ENCODE measurements at places on chromosomes 12 and 14.

GRCh38 chr14:101598571-101599233 is 37.4 kb downstream of the DIO3 start:
- DNase-seq: no peak

DNA sequence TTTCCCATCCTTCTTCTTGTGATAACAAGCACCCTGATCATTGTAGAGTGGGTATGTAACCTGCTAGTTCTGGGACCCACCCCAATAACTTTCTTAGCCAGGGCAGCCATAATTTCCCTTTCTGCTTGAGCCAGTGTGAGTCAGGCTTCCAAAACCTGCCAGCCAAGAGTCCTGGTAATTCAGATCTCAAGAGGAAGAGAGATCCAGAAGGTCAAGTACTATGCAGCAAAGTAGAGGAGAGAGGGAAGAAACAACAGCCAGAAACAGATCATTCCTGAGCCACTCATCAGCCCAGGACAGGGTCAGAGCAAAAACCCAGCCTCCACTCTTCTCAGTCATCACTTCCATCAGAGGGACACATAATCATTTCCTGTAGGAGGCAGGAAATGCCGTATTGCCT is 182.0 kb downstream of the DICER1 start:
- no peak for DNase-seq

DNA sequence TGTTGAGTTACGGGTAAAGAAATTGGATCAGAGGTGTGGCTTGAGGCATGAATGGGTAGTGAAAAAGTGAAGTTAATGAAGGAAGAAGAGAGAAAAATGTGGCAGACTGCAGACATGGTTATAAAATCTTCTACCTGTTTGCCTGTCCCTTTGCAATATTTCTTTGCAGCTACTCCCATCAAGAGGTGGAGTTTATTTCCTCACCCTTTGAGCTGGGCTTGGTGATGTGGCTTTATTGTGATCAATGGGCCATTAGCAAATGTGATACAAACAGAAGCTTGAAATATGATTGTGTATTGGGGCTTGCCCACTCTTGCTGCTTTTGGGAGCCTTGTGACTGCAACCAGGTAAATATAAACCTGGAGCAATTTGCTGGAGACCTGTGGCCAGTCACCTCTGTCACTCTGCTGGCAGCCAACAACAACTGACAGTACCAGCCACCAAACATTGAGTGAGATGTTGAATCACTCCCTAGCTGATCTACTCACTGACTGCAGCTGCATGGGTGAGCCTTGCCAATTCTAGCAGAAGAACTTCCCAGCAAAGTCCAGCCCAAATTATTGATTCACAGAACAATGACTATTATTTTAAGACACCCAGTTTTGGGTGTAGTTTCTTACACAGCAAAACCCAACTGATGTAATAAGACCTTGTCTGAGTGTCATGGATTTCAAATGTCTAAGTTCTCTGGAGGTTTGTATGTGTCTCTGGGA is 151.0 kb upstream of the ATP2B1 start:
- DNase-seq: no peak

DNA sequence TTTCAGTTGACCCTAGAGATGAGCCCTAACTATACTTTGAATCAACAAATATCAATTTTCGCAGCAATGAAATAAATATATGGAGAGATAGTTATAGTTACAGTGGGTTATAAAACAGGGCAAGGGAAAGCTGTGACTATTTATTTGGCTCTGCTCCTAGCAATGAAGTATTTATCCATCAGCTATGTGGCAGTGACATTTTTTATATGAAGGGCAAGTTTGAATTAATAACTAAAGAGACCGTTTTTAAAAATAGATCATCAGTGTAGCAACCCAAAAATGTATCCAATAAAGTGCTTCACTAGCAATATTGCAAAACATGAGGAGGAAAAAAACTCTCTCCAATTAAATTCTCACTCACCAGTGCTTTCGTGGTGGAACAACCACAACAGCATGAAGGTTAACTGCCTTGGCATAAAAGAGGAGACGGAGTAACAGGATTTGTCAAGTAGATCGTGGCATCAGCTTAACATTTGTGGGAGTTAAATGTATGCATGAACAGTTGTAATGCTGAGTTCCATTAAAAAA is 58.1 kb upstream of the NUDT4 start:
- DNase-seq: no peak

GRCh38 chr12:24798335-24798734 is 150.6 kb downstream of the BCAT1 start:
- no peak for DNase-seq

DNA sequence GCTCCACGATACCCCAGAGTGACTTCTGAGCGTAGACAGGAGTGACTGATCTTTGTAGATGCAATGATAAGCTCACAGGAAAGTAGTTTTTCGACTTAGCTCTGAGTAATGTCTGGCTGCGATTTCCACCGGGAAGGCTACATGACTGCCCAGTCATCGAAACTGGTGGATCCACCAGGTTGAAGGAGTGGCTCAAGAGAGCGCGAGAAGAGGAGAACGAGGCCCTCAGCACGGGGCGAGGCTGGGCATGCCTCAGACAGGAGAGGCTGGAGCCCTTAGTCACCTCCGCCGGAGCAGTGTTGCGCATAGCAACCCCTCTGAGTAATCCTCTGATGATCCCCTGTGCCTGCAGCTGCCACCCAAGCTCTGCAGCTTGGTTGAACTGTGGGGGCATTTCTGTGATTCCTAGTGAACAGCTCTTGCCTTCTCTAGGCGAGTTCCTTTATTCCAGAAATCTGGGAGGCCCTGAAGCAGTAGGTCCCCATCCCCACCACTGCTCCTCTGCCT is 25.6 kb downstream of the ELK3 start:
- DNase-seq: no peak

GRCh38 chr14:92584220-92584619 is 70.6 kb downstream of the RIN3 start:
- no peak for DNase-seq

All from stimulated activated CD4-positive, alpha-beta T cell treated with anti-CD3 and anti-CD28 coated beads, Interleukin-1b, Interleukin-23, amount 100 ng/mL, for 1 hour (primary cell).